ENCODE measurements at places on chromosomes 3 and 15. TPM values are rescaled to one million over a fixed set of nuclear protein-coding genes. Genes with fewer than 3 reads are reported as not detected.

The SHF gene
- 0.66 TPM for polyA plus RNA-seq

The ARL6IP5 gene
- polyA plus RNA-seq, result 500 TPM

The CNTN4 gene
- polyA plus RNA-seq, result not detected

The TMC3 gene
- not detected for polyA plus RNA-seq

The C3orf22 gene
- not detected for polyA plus RNA-seq

The POLQ gene
- 0.32 TPM for polyA plus RNA-seq

The WDR93 gene
- polyA plus RNA-seq, result not detected

The SI gene
- not detected for polyA plus RNA-seq

The FANCD2 gene
- 5.3 TPM for polyA plus RNA-seq

The AGTR1 gene
- polyA plus RNA-seq, result not detected

The SLC24A5 gene
- not detected for polyA plus RNA-seq
